T-cell (primary cell): ENCODE measurements at places on chromosomes 6 and 20.

- DNase-seq, result no peak
Observed at GRCh38 chr20:49685161-49685601, 28.5 kb downstream of the B4GALT5 start.

- no peak for DNase-seq
Observed at GRCh38 chr6:89146718-89147700, 1.2 kb downstream of the PM20D2 start.

GRCh38 chr6:7431674-7432390, 42.2 kb downstream of the RIOK1 start:
- no peak for DNase-seq

DNA sequence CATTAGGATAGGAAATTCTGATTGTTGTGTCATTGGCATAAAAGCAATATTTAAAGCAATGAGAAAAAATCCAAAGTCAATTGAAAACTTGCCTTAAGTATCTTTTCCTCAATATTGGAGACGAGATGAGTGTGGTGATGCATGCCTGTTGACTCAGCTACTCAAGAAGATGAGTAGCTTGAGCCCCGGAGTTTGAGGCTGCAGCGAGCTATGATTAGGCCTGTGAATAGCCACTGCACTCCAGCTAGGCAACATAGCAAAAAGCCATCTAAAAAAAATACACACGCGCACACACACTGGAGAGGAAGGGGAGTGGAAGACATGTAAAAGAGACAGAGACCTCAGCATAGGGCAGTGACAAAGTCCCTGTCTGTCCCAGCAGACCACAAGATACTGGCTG, 9.7 kb upstream of the MARCKS start:
- DNase-seq, result no peak

DNA sequence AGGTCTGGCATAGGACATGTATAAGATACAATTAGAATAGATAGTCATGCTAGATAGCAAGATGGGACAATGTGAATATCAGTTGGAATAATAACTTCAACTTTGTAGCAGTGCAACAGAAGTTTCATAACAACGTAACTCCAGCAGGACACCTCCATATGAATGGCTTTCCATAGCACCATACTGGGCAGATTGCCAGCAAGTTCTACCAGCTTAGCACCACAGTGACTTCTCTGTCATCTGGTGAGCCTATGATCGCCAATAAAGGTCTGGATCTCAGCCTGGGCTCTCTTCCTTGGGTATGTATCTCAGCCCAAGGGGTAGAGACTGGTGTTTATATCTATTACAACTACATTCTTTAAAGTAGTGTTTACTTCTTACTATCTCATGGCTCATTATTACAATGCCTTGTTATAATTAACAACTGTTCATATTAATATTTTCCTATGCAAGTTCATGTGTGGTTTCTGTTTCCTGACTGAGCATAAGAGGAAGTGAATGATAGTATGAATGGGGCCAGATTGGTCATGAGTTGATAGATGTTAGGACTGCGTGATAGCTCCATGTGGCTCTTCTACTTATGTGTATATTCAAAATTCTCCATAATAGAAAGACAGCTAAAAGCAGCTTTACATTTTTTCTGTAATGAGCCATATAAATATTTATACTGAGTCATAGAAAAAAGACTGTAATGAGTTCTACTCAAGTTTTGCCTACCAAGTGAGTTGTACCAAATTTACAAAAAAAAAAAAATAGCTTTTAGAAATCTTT, 22.9 kb downstream of the HTR1B start:
- no peak for DNase-seq

DNA sequence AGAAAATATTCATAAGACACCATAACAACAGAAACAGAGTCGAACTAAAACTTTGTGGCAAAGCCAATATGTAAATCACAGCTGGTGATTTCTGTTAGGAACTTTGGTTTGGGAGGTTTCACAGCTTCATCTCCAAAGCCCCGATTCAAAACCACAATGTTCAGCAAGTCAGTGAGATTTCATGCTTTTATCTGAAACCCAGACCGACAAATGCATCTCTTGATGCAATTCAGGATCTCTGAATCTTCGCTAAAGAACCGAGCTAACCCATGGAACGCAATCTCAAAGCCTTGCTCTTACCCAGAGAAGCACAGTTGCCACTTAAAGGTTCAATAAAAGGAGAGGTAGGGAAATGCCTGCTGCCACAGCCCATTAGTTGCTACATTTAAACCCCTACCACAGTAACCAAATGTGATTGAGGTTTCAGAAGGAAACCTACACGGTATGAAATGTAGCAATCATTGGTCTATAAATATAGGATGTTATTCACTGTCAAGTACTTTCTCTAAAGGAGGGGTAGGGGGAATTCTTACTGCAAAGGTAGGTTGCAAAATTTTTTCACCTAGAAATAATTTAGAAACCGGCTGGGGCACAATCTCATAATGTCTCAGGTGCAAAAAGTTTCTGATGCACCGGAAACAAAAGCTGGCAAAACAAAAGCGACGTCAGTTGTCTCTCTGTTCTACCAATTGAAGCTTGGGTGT, 381.0 kb upstream of the ARID1B start:
- DNase-seq, result peak; percentile 23
